ENCODE measurements at places on chromosomes 6 and 20.

- DNase-seq = no peak
These were observed 5.0 kb upstream of the SPDEF start for GRCh38 chr6:34561227-34561530.

DNA sequence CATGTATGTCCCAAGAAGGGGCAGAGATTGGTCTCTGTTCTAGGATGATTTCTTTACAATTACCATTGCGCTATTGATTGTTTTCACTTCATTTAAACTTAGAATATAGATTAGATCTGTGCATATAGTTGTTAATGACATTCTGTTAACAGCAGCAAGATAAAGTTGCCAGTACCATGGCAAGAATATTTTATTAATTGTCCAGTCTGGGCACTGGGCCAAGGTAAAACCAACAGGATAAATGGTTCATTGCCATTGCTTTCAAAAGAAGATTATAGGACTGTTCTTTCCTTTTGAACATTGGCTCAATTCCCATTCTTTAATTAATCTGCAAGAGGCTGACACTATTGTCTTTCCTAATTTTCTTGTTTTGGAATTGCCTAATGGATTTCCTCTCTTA lies 592.4 kb downstream of the RFPL4B start:
- DNase-seq = no peak

GRCh38 chr20:11929947-11930346 lies 12.3 kb downstream of the BTBD3 start:
- DNase-seq = no peak

DNA sequence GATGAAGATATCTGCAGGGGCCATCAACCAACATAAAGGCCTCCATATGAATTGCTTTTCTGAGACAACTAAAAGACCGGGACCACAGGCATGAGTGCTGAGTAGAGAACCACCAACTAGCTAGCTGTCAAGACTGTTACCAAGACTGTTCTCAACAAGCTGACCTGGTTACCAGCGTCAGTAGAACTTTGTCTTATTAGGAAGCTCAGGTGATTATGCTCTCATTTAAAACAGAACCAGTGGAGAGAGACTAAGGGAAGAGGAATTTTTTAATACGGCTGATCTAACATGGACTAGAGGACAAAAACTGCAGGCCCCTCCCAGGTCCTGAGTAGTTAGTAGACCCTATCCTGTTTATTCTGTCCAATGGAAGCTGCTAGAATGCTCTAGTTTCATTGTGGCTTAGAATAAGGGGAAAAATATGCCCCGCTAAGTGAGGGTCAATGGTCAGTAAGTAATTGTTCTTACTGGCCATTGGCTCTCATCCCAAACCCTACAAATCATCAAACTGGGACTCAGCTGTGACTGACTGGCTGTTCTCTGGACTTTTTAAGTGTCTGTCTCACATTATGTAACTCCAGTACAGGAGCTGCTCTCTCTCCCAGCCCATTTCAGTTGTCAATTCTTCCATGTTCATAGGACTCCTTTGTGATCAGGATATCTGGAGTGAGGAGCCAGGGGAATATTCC lies 3.8 kb upstream of the DYNLRB1 start:
- DNase-seq = no peak

DNA sequence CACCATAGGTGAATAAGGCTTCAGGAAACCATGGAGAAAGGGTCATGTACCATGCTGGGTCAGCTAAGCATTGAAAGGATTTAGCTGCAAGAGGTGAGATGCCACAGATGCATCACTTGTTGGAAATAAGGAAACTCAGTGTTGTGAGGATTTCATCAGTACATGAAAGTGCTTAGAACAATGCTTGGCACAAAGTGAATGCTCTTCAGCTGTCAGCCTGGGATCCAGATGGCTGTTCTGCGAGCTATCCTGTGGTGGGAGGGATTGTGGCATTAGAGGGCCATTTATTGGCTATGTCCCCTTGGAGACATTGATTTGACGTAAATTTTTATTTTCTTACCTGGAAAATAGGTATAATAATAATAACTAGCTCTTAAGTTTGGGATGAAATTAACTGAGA lies 53.0 kb downstream of the ELOVL2 start:
- no peak for DNase-seq

- DNase-seq = peak; percentile 64
These were observed 76.0 kb upstream of the SHLD1 start for GRCh38 chr20:5674176-5674660.

All from RWPE1 (cell line).